ENCODE measurements at places on chromosomes 12 and 14.

DNA sequence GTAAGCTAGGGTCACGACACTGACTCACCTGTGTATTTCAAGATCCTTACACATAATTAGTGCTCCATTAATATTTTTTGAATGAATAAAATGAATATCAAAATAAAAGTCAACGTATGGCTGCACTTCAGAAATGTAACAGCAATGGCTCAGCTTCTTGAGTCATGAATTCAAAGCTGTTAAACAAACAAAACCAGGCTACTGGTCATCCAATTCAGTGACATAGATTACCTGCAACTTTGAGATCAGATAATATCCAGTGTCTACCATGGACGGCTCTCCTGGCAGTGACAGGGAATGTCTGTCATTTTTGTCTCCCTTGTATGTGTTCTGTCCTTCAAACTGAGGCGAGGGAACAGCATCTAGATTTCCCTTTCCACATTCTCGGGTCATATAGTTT, 225.6 kb downstream of the EFCAB11 start:
- DNase-seq = no peak

DNA sequence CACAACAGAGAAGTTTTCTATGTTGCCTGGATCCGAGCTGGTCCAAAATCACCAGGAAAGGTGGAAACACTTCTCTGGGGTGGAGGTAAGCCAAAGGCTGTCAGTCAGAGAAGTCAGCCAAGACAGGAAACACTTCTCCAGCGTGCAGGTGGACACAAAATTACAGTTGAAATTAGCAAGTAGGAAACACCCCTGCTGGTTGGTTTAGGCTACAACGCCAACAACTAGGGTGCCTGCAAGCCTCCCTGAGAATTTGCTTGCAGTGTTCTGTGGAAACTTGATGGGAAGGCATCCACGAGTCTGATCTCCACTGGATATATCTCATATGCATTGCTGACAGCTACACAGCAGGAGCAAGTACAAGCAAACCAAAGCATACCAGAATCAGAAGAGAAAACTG, 600.5 kb downstream of the RERGL start:
- no peak for DNase-seq

DNA sequence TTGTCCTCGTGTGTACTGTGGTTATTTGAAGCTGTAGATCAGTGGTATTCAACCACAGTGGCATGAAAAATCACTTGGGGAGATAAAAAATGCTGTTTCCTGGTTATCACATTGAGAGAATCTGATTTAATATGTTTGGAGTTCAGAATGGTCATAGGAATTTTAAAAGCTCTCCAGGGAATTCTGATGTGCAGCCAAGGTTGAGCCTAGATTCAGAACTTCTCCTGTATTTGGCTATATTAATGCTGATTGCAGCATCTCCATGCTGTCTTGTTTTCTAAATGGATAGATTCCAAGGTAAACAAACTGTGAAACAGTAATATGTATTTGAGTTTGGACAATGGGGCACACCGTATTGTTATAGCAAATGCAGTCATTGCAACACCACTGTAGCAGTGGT, 982.2 kb upstream of the FBXO33 start:
- DNase-seq = no peak

DNA sequence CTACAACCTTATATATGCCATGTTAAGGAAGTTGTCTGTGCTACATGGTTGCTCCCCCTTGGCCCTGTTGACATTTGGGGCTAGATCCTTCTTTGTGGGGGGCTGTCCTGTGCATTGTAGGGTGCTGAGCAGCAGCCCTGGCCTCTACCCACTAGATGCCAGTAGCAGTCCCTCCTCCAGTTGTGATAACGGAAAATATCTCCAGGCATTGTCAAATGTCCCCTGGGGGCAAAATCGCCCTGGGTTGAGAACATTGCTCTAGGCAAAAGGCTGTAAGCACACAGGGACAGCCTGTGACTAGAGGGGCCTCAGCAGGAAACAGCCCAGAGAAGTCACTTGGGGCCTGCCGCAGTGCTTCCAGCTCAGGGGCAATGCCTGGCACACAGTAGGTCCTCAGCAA, 1100.3 kb downstream of the BCL11B start:
- DNase-seq = no peak

- DNase-seq = no peak
These were observed 626.1 kb upstream of the NOVA1 start for GRCh38 chr14:27223906-27224305.

DNA sequence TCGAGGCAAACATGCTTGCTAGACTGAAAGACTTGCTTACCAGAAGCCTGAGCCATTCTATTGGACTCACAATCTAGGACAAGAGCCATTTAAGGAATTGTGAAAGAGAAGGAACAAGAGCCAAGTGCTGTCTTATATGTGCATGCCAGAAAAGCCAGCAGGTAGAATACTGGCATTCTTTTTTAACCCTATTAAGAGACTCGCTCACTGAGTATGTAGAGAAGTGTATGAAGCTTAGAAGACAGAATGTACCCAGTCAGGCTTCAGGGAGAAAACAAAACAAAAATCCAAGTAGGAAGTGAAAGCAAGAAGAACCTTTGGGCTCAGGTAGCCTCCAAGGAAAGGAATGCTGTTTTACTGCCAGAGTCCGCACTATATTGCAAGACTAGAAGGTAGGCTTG, 65.9 kb downstream of the DCAF5 start:
- no peak for DNase-seq

GRCh38 chr12:2118481-2119255, 65.9 kb downstream of the CACNA1C start:
- DNase-seq = no peak

- no peak for DNase-seq
These were observed 9.1 kb downstream of the B4GALNT3 start for GRCh38 chr12:468671-469389.

DNA sequence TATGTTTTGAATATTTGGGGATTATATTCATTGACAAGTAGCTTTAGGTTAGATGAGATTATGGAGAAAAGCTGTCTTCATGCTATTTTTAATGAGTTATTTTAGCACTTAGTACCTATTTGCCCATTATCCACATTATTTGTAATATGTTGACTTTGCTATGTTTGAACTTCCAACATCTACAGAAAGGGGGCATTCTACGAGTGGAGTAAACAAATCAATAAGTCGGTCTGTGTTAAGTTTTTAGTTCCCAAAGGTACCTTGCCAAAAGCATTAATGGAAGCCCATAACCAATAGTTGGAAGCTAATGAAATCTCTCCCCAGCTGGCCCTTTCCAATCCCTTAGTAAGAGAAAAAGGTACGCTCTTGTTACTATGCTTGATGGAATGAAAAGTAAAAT, 250.0 kb upstream of the E2F7 start:
- DNase-seq = no peak

- no peak for DNase-seq
These were observed 32.1 kb downstream of the DMAC2L start for GRCh38 chr14:50344116-50344775.
